ENCODE measurements at places on chromosomes 2 and 18.

- no peak for DNase-seq
Observed at GRCh38 chr2:176784633-176785200, 427.9 kb upstream of the HNRNPA3 start.

- no peak for DNase-seq
Observed at GRCh38 chr2:237058423-237058822, 27.3 kb upstream of the COPS8 start.

GRCh38 chr2:23530206-23530908 is 145.4 kb downstream of the KLHL29 start:
- no peak for DNase-seq

GRCh38 chr2:52145005-52145404 is 1113.1 kb upstream of the NRXN1 start:
- no peak for DNase-seq

DNA sequence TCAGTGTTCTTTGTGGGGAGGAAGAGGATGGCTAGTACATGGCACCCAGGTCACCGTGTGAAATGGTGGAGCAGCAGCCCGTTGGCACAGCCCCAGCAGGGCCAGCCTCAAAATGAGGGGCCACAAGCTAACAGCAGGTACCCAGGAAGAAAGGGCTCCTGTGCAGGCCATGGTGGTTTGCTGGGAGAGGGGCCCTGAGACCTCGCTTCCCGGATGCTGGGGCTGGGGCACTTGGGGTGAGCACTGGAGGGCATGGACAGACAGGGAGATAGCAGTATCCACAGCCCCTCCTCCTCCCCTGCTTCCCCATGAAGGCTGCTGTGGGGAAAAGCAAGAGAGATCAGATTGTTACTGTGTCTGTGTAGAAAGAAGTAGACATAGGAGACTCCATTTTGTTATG is 16.2 kb upstream of the TEX44 start:
- DNase-seq, result no peak

DNA sequence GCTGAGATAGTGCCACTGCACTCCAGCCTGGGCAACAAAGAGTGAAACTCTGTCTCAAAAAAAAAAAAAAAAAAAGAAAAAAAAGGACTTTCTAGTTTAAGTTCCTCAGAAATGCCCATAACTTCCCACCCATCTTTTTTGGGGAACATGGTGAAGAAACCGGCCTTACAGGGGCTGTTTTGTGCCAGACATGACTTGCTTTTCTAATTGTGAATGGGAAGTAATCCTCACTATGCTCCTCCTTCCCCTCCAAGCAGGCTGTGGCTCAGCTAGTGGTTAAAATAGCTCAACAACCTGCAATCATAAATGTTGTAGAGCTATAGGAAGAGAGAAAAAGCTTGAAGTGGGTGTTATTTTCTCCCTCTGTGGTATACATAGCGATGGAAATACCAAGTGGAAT is 34.1 kb upstream of the OLA1 start:
- no peak for DNase-seq

DNA sequence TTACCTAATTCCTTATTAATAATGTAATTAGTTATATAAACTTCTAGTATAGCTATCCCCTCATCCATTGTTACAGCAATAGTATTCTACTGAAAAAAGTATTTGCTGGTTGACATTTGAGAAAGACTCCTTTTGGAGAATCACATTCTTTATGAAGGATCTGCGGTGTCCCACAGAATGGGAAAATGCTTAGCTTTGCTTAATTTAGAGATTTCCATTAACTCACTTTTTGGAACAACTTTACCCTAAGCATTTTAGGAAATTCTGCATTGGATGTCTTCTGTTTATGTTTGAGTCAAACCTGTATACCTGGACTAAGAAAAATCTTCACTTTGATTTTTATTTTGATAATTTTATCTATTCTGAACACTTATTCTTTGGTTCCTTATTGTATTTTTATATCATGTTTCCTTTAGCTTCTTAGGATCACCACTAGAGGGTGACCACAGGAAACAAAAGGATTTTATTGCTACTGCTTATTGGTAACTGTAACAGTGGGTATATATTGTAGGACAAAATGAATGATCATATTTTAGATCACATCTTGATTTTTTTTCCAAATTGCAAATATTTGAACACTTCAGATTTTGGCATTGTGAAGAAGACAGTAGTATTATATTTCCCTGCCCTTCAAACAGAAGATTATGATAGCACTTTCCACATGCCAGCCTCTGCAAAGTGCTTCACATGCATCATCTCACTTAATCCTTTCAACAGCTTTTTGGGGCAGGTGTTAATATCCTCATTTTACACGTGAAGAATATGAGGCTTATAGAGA is 79.6 kb downstream of the MIB1 start:
- no peak for DNase-seq

DNA sequence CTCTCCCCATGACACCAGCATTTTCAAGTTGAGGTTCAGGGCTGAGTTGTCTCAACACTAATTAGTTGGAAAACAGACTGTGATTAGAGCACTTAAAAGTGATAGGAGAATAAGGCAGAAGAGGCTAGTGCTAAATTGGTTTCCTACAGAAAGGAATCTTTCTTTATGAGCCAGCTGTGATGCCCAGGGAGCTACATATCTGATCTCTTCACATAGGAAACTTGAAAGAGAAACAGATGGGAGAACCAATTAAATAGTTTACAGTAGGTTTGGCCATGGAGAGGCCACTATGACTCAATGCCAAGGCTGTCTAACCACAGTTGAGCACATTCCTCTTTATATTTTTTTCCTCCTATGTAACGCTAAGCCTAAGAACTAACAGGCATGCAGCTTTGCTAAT is 418.3 kb upstream of the CYRIA start:
- DNase-seq, result no peak

DNA sequence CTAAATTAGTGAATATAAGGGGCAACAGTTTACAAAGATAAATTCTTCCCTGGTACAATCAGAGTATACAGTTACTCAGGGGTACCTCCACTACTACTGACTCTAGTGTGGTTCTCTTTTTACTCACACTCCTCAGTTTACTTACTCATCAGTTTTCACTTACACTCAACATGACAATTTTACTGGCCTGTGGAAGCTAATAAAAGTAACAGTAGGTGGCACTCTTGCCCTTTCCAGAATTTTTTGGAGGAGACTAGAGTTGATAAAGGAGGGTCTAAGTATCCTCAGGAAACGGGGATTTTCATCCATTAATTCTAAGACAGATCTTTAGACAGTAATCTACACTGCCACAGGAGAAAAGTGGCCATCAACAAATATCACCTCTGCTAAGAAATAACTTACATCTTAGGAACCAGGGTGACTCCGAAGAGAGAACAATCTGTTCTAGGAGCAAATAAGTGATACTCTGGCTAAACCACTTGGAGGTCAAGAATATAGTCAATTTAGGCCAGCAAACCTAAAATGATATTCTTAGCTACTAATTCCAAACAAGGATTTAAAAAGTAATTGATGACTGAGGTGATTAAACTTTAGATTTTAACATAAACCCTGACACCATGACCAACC is 61.3 kb downstream of the ATL2 start:
- DNase-seq, result no peak

DNA sequence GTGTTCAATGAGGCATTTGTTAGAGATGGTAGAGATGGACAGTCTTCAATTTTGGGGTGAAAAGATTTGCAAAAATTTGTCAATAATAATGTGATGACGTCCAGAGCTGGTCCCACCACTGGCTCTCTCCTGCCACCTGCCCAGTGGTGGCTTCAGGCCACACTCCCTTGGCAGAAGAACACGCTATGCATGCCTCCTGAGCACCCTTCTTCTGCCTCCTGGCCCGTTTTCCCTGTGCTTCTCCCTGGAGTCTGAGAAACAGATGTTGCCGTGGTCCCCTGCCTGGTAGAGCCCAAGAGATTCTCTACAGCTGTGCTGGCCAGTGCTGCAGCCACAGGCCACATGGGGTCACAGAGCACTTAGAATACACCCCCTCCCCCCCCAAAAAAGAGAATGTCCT is 33.6 kb downstream of the INPP5D start:
- no peak for DNase-seq

GRCh38 chr2:222952204-222952603 is 91.4 kb downstream of the ACSL3 start:
- no peak for DNase-seq

DNA sequence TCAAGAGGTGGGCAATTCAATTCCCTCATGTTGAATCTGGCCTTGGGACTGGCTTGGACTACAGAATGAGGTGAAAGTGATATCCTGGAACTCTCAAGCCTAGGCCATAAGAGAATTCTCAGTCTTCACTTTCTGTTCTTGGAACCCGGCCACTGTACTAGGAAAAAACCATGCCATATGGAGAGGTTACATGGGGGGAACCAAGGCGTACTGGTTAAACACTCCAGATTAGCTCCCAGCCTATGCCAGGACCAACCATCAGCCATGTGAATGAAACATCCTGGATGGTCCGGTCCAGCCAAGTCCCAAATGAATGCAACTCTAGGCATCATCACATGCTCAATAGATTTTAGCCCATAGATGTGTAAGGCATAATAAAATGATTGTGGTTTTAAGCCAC is 56.4 kb downstream of the ZNF385B start:
- no peak for DNase-seq

DNA sequence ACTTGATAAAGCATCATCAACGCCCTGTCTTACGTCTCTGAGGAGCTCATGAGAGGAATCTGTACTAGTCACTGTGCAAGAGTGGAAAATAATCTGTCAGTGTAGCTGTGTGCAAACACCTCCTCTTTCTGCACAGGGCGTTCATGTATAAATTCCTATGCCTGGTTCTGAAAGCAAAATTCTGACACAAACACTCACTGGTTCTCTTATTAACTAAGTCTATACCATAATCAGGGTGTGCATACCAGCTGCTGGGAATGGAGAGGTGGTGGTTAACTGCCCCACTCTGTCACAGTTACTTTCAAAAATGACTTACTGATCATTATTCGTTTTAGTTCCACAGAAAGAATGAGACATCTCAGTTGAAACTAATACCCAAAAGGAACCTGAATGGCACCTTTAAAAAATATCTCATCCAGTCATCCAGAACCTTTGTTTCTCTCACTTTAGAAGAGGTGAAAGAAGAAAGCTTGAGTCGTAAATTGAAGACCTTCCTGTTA is 35.7 kb downstream of the STK39 start:
- peak; percentile 76 for DNase-seq

DNA sequence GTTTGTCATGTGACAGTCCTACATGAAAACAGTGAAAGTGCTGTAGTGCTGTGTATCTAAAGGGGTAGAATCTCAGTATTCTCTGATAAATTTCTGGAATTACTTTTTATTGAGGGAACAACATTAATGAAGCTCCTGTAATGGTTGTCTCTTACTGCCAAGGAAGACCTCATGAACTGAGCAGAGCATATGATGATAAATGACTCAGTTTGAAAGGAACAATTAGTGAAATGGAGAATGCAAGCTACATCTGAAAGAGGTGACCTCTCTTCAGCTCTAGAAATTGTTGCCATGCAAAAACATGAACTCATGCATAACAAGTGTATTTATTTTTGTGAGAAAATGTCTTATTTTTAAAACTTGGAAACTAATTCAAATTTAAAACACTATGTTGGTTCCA is 93.6 kb downstream of the SCN9A start:
- no peak for DNase-seq

DNA sequence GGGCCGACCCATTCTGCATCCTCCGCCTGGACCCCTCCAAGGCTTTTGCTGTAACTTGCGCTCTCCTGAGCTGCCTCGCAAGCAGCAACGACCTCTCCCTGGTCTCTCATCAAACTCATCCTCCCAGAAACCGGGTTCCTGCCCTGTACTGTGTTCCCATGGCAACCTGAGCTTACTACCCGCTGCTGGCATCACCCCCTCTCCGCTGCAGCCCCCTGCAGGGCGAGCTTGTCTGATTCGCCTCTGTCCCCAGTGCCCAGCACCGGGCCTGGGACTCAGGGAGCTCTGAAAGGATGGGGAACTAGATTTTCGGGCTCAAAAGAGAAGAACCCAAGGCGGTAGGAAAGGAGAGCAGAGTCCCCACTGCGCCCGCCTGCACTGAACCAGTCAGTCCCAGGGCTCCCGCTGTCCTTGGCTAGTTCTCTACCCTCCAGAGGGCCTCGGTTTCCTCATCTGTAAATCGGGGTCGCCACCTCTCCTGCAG is 463 bp downstream of the HS1BP3 start:
- DNase-seq, result peak; percentile 42

DNA sequence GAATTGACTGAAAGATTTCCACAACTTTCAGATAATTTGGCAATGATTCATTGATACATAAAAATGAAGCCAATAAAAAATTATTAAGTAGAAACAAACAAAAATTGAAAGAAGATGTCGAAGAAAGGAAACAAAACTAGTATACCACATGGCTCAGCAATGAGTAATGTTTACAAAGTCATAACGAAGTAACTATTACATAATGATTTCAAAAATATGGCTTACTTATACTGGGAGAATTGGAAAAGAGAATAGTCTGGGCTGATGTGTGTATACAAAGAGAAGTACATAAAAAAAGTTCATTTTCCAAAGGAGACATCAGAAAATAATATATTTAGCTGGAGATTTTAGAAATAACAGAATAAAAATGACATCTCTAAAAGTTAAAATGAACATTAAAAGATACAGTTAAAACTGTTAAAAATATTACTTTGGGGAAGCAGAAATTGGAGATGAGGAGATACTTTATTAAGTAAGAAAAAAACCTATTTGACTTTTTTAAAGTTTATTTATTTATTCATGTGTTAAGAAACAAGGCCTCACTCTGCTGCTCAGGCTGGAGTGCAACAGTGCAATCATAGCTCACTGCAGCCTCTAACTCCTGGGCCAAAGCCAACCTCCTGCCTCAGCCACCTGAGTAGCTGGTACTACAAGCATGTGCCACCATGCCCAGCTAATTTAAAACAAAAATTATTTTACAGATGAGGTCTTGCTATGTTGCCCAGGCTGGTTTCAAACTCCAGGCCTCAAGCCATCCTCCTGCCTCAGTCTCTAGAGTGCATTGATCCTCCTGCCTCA is 409.7 kb upstream of the PIK3C3 start:
- DNase-seq, result no peak

DNA sequence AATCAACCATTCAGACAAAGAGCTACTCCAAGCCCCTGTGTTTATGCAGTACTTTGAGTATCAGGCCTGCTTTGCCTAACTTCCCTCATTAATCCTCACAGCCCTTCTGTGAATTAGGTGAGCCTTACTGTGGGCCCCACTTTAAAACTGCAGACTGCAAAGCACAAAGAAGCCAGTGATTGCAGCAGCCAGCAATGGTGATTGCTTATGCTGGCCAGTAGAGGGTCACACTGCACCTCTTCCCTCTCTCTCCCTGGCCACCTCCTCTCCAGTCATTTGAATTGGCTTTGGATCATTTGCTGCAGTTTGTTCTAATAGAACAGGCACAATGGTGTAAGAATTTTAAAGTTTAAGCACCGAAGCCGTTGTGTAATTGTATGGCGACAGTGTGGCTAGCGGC is 229.9 kb downstream of the AGPS start:
- DNase-seq, result no peak

GRCh38 chr18:37729716-37730115 is 164.1 kb upstream of the CELF4 start:
- no peak for DNase-seq

- DNase-seq, result no peak
Observed at GRCh38 chr18:34676816-34677574, 33.1 kb upstream of the DTNA start.

- no peak for DNase-seq
Observed at GRCh38 chr2:175399326-175399725, 217.8 kb upstream of the ATP5MC3 start.
